ENCODE measurements at places on chromosomes 2 and 18. TPM values are rescaled to one million over a fixed set of nuclear protein-coding genes. Genes with fewer than 3 reads are reported as not detected.
A peak's percentile ranks its signal among the peaks of the same experiment; 100 is the strongest.

DNA sequence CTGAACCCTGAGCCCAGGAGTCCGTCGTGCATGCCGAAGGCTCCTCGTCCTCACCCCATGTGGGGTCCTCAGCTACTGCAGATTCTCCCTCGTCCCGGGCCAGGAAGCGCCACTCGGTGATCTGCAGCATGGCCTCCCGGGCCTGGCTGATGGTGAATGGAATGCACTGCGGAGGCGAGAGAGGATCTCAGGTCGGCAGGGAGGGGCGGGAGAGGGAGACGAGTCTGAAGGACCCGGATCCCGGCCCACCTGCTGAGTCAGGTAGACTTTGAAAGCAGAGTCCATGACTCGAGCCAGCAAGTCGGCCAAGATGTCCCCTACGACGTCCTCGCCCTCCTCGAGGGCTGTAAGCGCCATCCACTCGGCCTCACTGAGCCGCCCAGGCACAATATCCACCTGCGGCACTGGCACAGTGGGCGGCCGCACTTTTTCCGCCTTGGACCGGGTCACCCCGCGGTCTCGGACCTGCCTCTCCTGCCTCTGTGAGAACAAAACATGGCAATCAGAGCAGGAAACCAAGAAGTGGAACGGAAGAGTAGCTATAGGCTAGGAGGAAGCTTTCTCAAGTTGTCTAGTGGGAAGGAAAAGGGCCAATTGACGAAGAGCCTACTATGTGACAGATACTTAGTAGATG lies 5.5 kb downstream of the C2orf81 start:
- no peak for DNase-seq

DNA sequence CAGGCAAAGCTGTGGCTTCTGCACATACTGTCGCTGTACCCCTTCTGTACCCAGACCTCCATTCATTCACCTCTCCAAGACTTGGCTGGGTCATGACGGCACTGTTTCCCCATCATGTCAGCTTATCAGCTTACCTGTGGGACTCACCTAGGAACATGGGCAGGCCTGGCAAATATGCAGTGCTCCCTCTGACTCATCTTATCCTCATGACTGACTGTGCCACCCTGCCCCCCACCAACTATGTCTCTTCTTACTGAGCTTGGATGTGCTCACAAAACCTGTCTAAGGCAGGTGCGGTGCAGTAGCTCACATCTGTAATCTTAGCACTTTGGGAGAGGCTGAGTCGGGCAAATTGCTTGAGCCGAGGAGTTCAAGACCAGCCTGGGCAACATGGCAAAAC lies 152.4 kb downstream of the MGAT5 start:
- DNase-seq: no peak

The ACKR3 gene
- 24.9 TPM for polyA plus RNA-seq

- no peak for DNase-seq
These were observed 56.6 kb downstream of the BMPR2 start for GRCh38 chr2:202432776-202433175.

- DNase-seq: no peak
These were observed 900.1 kb upstream of the SOX11 start for GRCh38 chr2:4792126-4792525.

DNA sequence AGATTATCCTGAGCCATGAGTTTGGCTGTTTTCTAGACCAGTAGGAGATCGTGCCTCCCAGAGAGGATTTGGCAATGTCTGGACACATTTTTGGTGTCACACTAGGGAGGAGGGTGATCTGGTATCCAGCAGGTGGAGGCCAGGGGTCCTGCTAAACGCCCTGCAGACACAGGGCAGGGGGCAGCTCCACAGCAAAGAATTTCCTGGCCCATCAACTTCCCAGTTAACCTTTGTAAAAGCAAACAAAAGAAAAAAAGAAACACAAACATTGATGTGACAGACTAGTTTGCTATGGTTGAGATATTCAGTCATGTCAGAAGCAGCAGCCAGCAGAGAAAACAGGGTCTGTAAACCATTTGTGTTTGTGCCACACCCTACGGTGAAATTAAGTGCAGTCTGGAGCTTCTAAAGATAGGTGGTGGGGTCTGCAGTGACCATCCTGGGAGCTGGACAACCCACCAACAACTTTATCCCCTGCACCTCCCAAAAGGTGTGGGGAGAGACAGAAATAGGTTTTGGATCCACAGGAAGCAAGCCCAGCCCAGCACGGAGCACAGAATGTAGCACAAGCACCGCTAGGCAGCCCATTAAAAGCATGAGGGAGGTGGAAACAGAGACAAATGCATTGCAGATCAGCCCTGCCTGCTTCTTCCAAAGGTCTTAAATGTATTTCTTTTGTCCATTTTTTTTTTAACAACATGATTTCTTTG lies 232.5 kb downstream of the MYT1L start:
- no peak for DNase-seq

GRCh38 chr2:105843476-105844374 lies 99.0 kb downstream of the NCK2 start:
- no peak for DNase-seq

- DNase-seq: no peak
These were observed 94.0 kb downstream of the NDUFA10 start for GRCh38 chr2:239930871-239931771.

The TTC32 gene
- 14.3 TPM for polyA plus RNA-seq

The SH3RF3 gene
- polyA plus RNA-seq: 3.9 TPM

- no peak for DNase-seq
These were observed 61.9 kb downstream of the AQP4 start for GRCh38 chr18:26803643-26804042.

GRCh38 chr18:79476031-79476917 lies 80.5 kb downstream of the NFATC1 start:
- DNase-seq: no peak

GRCh38 chr2:74109551-74109950 lies 38.2 kb downstream of the BOLA3 start:
- no peak for DNase-seq

- peak; percentile 57 for DNase-seq
These were observed 11.2 kb upstream of the CALCRL start for GRCh38 chr2:187459256-187459655.

The CXCR1 gene
- polyA plus RNA-seq: not detected

- no peak for DNase-seq
These were observed 27.5 kb downstream of the FIGN start for GRCh38 chr2:163708265-163708664.

DNA sequence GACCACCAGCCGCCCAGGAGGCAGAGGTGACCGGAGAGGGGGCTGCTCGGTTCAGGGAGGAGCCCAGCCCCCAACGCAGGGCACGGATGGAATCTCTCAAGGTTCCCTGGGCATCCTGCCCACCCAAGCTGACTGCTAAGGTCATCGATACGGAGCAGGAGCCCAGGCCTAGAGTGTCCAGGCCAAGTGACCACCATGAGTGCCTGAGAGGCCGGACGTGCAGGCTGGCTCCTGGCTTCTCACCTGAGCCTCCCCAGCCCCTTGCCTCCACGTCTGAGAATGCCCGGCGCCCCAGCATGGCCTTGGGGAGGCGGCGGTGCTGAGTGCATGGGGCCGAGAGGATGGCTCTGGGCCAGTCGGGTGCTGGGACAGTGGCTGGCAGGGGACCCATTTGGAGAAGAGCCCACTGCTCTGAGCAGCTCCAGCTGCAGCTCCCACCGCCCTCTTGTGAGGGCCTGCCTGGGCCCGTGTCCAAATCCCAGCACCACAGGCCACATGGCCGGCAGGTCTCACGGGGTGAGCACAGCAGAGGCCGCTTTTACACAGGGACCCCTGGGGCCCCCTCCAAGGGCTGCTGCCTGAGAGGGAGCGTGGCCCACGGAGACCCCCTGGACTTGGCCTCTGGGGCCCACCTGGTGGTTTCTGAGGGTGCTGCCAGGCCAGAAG lies 102.8 kb upstream of the CTDP1 start:
- no peak for DNase-seq

DNA sequence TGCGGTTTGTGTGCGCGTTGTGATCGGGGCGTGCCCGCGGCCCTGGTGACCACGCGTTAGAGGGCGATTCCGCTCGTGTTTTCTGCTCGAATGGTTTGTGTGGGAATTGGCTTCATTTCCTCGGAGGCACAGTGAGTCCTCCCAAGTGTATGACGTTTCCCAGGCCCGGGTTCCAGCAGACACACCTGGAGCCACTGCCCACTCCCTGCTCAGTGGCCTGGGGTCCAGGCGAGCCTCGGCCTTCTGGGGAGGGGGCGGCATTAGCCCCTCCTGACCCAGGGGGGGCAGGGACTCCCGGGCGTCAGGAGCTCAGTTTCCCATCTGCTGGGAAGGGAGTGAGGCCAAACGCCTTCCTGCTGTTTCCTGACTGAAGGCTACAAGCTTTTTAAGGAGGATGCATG lies 92.1 kb downstream of the NFATC1 start:
- no peak for DNase-seq

DNA sequence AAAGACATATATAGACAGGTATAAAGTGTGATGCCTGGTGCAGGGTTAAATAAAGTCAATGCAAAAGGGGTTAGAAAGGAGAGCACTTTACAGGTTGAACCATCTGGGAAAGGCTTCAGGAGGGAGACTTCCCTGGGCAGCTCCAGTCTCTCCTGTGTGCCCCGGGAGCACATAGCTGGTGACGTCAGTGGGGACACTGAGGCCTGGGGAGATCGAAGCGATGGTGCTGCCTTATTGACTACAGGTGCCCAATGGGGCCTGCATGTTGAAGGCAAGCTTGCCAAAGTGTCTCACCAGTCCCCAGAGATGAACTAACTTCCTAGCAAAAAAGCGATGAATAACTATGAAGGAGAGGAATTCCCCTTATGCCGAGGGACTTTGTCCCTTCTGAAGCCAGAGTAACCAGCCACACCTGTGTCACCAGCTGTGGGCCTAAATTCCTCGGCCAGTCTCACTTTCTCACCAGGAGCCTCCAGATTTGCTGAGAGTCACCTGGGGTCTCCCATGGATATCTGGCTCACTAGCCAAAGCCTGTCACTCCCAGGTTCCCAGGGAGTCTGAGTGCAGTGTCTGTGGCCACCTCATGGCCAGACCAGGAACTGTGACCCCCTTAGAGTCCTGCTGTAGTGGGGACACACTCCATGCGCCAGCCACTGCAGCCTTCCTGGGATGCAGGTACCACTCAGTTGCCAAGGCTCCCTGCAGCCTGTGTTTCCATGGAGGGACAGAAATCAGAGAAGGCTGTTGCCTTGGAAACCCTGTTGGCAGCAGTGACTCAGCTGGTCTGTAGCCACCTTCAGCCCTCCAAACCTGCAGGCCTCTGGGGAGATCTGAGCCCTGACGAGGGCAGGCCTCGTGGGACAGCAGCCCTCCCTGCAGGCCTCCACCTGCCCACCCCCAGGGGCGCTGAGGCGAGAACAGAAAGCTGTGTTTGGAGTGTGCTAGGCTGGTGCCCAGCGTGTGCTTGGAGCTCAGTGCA lies 128.7 kb downstream of the CTIF start:
- DNase-seq: no peak

The PECR gene
- 6.4 TPM for polyA plus RNA-seq
